ENCODE measurements at places on chromosomes 4 and X.

GRCh38 chrX:25105221-25105620 lies 89.5 kb upstream of the ARX start:
- DNase-seq = no peak

GRCh38 chr4:186104890-186105646 lies 564 bp downstream of the FAM149A start:
- DNase-seq = peak; percentile 58

- peak; percentile 29 for DNase-seq
Observed at GRCh38 chr4:141346144-141346543, 125.4 kb downstream of the ZNF330 start.

- peak; percentile 30 for DNase-seq
Observed at GRCh38 chrX:46758163-46758955, 559 bp downstream of the SLC9A7 start.

- DNase-seq = no peak
Observed at GRCh38 chr4:83606898-83607297, 71.0 kb downstream of the GPAT3 start.

- DNase-seq = no peak
Observed at GRCh38 chr4:139144911-139145551, 32.0 kb downstream of the ELF2 start.

DNA sequence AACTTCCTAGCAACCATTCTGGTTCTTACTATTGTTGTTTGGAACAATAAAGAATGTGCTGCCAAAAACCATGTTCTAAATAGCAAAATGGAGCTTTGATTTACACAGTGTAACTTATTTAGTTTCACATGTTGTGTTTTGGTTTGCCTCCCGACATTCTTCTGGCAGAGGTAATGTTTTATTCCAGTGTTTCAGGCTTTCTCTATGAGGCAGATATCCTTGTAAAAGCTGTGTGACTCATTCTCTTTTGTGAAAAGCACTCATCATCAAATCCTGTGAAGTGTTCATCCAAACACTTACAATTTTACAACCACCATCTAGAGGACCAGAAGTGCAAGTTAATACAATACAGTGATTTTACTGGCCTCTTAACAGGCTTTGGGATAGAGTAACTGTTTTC lies 219.0 kb upstream of the GIMD1 start:
- no peak for DNase-seq

DNA sequence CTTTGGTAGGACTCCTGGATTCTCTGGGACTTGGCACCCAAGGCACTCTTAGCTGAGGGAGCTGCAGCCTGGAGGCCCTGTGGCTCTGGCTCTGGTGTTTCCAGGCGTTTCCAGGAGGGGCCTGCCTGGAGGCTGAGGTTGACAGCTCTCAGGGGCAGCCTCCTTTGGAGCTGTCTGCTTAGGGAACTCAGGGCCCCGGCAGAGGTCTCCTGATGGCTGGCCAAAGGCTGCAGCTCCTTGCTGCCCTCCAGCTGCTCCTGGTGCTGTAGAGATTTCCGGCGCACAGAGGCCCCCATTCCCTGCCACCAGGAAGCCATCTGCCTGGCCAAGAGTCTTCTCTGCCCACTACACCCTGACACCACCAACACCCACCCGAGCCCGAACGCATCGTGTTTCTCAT lies 25.3 kb upstream of the ARHGEF38 start:
- no peak for DNase-seq

DNA sequence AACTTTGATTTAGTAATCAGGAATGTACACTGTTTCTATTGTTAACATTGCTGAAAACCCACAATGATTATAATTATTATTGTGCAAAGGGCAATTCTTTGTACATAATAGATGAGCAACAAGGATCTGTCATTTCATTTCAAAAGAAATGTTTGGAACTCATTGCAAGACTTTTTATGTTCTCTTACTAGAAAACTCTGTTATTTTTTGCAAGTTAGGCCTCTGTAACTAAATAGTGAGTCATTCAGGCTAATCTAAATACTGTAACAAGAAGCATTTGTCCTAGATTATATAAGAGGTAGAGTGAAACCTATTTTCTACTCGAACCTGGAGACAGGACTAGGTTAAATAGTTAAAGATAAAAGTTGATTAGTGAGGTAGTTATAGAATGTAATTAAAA lies 93.2 kb upstream of the FAM47B start:
- DNase-seq = no peak

- no peak for DNase-seq
Observed at GRCh38 chr4:37892641-37893040, 1.8 kb downstream of the TBC1D1 start.

GRCh38 chr4:149409555-149409962 lies 406.1 kb downstream of the IQCM start:
- no peak for DNase-seq

DNA sequence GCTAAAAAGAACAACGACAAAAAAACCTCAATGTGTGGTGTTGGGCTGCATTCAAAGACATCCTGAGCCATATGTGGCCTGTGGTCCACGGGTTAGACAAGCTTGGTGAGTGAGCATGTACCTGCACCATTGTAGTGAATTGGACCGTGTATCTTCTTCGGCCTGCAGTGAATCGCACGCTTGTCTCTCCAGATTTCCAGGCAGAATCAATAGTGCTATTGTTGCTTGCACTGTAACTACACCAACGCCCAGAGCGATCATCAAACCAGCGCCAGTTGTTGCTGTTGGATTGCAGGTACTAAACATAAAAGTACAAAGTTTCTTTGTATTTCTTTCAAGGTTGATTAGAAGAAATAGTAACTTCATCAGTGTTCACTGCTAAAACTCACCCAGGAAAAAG lies 101.6 kb downstream of the HUWE1 start:
- DNase-seq = no peak

- DNase-seq = no peak
Observed at GRCh38 chrX:118566359-118566758, 70.7 kb downstream of the DOCK11 start.

Data from mucosa of descending colon (tissue), 3 donors.